ENCODE measurements at places on chromosomes 12 and 14. TPM values are rescaled to one million over a fixed set of nuclear protein-coding genes. Genes with fewer than 3 reads are reported as not detected.

GRCh38 chr14:21263284-21264024, 5.8 kb downstream of the HNRNPC start:
- DNase-seq = no peak

DNA sequence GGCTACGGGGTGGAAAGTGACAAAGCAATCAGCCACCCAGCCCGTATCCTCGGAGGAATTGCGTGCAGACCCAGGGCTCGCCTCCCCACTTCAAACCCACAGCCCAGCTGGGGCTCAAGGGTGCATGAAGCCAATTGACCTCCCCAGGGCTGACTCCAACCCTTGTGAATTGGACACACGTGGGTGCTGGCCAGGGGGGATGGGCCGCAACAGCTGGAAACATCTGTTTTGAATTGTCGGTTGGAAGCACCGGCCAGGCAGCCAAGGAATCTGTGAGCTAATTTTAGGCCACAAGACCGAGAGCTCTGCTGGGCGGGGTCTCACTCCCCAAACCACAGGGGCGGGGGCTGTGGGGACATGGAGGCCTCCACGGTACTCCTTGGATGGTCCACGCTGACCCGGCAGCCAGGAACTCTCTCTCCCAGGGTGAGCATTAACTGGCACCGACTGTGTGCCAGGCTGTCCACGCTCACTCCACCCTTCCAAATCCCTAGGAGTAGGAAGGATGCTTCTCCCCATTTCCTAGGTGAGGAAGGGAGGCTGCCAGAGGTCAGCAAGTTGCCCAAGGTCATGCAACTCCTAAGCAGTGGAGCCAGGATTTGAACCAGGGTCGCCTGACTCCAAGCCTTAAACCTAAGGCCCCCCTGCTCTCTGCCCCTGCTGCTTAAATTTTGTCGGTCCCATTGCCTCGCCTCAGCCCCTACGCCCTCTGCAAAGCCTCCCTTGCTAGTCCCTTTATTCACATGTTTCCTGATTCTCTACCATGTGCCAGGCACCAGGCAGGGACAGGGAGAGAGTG, 11.9 kb upstream of the TMEM119 start:
- DNase-seq = peak; percentile 79

Gene SELPLG
- total RNA-seq = 2.1 TPM

- DNase-seq = no peak
Observed at GRCh38 chr14:36207500-36207899, 31.0 kb upstream of the PTCSC3 start.

DNA sequence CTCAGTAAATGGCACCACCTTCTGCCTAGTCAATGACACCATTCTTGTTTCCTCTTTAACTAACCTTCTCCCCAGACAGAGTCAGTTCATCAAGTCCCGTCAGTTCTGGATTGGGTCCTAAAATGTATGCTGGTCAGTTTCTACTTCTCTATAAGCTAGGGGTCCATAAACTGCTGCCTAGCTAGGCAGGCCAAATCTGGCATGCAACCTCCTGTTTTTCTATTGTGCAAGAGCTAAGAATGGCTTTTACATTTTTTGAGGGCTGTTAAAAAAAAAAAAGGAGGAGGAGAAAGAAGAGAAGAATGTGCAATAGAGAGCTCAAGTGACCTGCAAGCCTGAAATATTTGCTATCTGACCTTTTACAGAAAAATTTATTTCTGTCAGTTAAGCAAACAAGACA, 6.4 kb upstream of the TMED10 start:
- no peak for DNase-seq

GRCh38 chr12:59626382-59626781, 30.6 kb downstream of the SLC16A7 start:
- no peak for DNase-seq
